ENCODE measurements at places on chromosomes 1 and 21.

DNA sequence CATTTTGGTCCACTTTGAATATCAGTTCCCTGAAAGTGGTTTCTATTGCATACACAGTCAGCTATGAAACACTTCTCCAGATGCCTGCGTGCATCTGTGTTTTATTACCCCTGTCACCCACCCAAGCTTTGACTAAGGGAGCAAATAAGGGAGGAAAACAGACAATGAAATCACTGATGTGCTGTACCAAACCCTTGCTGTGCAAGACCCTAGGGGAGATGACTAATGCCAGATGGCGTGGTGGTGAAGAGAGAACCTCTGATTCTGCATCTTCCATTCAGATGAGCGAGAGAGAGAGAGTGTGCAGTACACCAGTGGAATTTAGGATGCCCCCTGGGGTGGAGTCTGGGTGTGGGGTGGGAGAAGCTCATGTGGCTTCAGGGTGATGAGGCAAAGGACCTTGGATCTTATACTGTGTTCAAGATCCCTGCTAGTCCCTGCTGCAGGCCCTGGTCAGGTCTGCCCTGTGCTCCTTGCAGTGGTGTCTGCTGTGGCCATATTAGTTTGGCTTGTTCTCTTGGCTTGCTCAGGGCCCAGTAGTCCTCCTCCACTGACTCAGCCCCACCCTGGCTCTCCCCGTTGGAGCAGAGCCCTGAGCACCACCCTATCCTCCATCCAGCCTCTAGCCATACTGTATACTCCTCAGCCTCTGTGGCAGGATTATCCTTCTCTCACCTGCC lies 18.5 kb downstream of the CLCA1 start:
- no peak for DNase-seq

DNA sequence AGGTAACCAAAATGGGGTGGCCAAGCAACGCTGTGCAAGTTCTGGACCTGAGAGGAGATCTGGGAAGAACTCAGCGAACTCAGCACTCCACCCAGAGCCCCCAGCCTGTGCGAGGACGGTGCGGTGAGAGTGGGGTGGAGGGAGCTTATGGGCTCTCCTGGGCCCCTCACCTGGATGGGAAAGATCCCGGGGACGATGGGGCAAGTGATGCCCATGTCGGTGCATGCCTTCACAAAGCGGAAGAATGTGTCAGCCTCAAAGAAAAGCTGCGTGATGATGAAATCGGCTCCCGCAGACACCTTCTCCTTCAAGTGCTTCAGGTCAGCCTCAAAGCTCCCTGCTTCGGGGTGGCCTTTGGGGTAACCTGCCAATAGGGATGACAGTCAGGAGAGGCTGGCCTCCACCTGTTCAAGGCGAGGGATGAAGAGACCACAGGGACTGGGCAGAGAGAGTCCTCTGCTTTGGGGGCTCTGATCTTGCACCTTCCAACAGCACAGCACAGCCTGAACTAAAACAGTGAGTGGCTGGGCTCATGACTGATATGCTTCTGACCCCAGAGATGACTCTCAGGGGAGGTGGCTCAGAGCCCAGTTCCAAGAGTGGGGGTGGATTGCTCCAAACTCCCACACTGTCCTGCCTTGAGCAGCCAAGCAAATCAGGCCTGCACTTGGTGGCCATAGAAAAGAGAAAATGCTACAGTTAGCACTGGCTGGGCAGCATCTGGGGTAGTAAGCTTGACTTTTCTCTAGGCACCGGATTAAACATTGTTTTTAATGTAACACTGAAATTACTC lies 9.5 kb downstream of the MTHFR start:
- DNase-seq, result peak; percentile 49

DNA sequence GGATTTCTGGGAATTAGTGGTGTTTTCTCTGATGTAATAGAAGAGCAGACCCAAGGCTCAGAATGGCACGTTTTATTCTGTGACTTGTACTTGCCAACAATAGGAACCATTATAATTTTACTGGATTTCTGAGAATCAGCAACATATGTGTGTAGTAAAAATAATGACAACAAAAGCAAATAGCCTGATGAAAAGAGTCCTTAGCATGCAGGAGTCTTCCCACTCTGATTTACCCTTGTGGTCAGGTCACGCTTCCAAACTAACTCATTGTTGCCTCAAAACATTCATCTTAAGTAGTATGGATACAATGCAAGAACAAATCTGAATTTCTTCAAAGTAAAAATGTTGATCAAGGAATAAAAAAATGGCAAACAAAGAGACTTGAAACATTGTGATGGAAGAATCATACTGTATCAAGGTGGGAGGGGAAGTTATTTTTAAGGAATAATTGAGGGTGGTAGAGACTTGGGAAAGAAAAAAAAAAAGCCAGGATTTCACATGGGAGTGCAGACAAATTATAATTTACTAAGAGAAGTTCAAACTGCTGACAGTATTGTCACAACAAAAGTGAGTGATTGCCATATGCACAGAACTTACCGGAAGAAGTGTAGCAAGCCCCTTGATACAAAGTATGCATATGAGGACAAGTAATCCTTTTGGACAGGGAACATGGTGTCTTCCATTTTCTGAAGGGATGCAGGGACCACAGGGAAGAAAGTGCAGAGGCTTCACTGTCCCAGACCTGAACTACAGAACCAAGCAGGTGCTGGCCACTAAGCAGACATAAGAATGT lies 31.2 kb upstream of the RGL1 start:
- DNase-seq, result no peak

- no peak for DNase-seq
Measured at GRCh38 chr1:54498383-54499096, 49.5 kb upstream of the ACOT11 start.

GRCh38 chr21:32544697-32545096 lies 40.6 kb downstream of the TCP10L start:
- no peak for DNase-seq

GRCh38 chr1:204878621-204879234 lies 8.1 kb downstream of the NFASC start:
- DNase-seq, result no peak

DNA sequence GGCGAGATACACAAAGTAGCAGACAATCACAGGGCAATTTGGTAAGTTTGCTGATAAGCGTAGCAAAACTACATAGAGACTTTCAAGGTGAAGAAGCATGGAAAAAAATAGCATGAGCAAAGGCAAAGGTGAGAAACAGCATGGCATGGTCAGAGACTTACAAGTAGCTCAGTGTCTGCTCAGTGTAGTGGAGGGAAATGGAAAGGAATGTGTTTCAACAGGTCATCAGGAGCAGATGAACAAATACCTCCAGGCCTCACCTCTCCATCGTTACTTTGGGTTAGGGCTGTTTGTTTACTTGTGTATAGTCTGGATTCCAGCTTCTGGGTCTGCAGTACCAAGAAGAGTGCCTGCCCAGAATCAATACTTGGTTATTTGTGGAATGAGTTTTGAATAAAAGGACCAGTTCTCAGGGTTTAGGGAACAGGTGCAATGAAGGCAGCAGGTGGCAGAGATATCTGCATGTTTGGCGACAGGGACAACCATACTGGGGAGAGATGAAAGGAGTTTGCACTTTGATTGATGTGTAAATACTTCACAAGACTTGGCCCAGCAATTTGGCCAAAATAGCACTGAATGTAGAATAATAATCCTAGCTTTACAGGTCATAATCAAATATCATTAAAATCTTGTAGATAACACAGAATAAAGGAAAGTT lies 97.0 kb upstream of the FGGY start:
- no peak for DNase-seq

- DNase-seq, result no peak
Measured at GRCh38 chr1:1430114-1430982, 5.1 kb upstream of the VWA1 start.

GRCh38 chr1:118999348-119000071 lies 11.4 kb upstream of the TBX15 start:
- no peak for DNase-seq

DNA sequence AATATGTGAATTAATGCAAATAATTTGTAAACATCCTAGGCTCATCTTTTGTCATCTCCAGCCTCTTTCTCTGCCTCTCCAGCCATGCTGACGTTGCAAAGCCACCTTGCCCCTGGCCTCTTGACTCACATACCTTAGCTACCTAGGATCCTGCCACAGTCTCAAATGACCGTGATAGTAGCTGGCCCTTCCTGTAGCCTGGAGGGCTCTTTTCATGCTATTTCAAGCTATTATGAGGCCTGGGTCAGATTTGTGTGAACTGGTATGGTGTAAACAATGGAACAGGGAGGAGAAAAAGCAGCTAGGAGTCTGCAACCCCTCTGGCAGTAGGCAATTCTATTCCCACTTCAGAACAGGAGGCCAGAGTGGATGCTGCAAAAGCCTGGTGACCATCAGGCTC lies 337.7 kb downstream of the DISC1 start:
- no peak for DNase-seq

GRCh38 chr1:36542024-36542961 lies 59.6 kb upstream of the CSF3R start:
- DNase-seq, result peak; percentile 38

DNA sequence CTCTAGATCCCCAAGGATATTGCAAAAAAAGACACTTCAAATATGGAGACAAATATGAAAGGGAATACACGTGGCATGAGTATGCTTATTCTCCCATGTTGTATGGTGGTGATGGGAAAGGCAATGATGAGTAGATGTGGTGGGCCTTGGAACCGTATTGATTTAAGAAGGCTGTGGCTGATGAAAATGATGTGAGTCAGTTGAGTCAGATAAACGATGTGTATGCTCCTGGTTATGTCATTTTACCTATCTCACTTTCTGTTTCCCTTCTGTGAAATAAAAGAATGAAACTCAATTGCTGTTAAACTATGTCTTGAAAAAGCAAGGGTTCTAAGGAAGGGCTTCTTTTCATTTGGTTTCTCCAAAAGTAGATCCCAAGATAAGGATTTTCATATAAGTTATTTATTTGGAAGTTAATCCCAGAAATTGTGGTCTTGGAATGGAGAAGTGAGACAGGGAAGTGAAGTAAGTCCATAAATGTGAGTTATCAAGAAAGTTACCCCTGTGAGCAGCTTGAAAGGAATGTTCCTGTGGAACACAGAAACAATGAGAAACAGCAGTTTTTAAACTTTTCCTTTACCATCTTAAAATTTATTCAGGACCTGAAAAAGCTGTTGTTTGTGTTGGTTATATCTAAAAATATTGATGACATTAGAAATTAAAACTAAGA lies 292.0 kb downstream of the DUSP10 start:
- no peak for DNase-seq

DNA sequence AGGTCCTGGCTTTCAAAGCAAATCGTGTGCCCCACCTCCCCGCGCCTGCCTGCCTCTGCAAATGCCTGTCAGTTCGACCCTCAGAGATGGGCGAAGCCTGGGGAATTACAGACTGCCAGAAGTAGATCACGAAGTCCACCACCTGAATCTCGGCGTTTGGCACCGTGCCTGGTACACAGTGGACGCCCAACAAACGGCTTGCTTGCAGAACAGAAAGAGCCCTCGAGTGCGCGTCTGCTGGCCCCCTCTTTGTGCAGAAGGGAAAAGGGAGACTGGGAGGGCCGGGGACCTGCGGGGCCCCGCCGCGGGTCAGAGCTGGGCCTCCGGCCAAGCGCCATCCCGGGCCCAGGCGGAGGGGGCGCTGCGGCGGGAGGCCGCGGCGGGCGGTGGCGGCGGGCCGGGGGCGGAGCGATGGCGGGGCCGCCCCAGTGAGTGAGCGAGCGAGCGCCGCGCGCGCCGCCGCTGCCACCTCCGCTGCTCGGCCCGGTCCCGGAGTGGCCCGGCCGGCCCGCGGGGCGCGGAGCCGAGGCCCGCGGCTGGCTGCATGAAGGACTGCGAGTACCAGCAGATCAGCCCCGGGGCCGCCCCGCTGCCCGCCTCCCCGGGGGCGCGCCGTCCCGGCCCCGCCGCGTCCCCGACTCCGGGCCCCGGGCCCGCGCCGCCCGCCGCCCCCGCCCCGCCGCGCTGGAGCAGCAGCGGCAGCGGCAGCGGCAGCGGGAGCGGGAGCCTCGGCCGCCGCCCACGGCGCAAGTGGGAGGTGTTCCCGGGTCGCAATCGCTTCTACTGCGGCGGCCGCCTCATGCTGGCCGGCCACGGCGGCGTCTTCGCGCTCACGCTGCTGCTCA lies at the start of gene ZDHHC18:
TSS of gene ZDHHC18 (plus strand) at position 428 of the 845 bp plus-strand sequence. CDS start at position 545, 117 bp downstream.
- DNase-seq, result peak; percentile 91

DNA sequence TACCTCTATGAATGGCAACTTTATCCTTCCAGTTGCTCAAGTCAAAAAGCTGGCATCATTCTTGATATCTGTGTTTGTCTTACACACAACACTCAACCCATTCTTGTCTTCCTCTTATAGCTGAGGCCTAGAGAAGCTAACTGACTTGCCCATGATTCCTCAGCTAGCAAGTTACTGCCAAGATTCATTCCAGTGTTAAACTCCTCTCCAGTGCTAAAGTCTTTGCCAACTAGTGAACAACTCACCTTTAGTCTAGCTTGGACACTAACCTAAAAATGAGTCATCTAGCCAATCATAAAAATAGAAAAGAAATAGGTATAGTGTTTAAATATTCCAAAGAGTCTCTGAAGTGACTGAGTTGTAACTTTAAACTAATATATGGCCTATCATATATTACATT lies 45.6 kb upstream of the RGS2 start:
- DNase-seq, result no peak

GRCh38 chr21:39650801-39651200 lies 38.1 kb downstream of the B3GALT5 start:
- DNase-seq, result no peak

DNA sequence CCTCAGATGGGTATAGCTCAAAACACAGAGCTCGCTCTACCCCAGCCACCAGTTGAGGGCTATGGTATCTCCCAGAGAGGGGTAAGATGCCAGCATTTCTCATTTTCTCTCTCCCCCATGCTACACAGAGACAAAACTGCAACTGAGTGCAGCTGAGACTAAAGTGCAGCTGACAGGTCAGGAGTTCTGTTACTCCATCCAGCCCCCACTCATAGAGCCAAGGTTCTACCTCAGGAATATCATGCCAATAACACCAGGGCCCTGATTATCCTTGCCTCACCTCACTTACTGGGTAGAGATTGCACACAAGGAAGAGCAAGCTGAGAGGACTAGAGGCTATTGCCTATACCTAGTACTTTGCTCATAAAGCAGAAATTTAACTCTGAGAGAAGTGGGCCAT lies 34.6 kb downstream of the DPYD start:
- no peak for DNase-seq

DNA sequence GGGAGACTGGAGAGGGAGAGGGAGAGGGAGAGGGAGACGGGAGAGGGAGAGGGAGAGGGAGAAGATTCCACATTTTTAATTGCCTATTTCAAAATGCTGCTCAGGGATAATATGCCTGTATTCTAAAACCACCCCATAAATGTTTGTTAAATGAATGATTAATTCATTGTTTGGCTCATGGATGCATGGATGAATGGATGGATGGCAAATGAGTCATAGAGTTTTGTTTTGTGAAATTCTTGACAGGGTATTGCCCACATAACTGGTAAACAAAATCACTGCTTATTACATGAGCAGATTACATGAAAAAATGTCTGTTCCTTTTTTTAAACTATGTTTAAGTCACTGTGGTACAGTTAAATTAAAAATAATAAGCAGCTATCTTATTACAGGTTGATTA lies 220.4 kb downstream of the ZP4 start:
- no peak for DNase-seq

GRCh38 chr1:161082996-161083747 lies 6.2 kb downstream of the NECTIN4 start:
- no peak for DNase-seq

- no peak for DNase-seq
Measured at GRCh38 chr1:171292799-171293198, 21.2 kb upstream of the FMO4 start.
